ENCODE measurements at places on chromosomes 6 and 20. TPM values are rescaled to one million over a fixed set of nuclear protein-coding genes. Genes with fewer than 3 reads are reported as not detected.

DNA sequence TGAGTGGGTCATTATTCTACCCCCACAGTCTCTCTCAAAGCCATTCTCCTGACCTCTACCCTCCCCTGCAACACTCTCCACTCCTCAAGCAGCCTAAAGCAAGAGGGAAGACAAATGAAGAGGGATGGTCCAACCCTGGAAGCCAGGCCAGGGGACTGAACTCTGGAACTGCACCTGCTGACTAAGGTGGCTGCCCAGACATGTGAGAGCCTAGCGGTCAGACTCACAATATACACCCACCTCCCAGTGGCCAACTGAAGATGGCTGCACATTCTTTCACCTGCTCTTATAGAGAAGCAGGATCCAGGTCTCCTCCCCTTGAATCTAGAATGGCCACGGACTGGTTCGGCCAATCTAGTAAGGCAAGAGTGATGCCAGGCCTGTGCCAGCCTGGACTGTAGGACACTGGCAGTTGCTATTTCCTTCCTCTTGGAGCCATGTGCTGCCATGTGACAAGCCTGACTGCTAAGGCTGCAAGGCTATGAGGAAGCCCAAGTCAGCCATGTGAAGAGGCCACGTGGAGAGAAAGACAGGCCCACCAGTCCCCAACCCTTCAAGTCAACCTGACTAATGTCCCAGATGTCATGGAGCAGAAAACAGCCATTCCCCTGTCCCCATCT is 31.8 kb downstream of the ACSS1 start:
- H3K36me3 ChIP-seq, result peaks cover 23% of the 10 kb centered on the region
- peak; percentile 10 for DNase-seq
- H3K4me3 ChIP-seq, result no peak overlapping the region

- H3K4me1 ChIP-seq, result peaks cover 17% of the 10 kb centered on the region
- no peak overlapping the region for H3K4me3 ChIP-seq
- H3K27ac ChIP-seq, result peak overlapping the region; percentile 66
- peak; percentile 87 for DNase-seq
These were observed 6.6 kb upstream of the SOX18 start for GRCh38 chr20:64055893-64056638.

DNA sequence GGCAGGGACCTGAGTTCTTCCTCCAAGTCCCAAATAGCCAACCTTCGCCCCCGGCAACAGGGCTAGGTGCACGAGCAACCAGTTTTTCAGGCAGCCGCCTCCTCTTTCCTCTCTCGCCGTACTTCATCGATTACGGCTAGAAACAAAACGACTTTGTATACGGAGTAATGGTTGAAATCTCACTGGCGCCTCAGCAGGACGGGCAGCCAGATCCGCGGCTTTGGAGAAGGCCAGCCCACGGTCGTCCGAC is 333 bp upstream of the SMIM13 start:
- no peak for DNase-seq
- no peaks in the 10 kb centered on the region for H3K36me3 ChIP-seq
- peak overlapping the region; percentile 91 for H3K4me3 ChIP-seq
- H3K4me1 ChIP-seq, result peaks cover 7% of the 10 kb centered on the region
- H3K27me3 ChIP-seq, result no peaks in the 10 kb centered on the region
- peak overlapping the region; percentile 98 for H3K27ac ChIP-seq

GRCh38 chr6:55643861-55644260 is 64.9 kb upstream of the HMGCLL1 start:
- no peaks in the 10 kb centered on the region for H3K36me3 ChIP-seq
- H3K4me1 ChIP-seq, result no peaks in the 10 kb centered on the region
- no peaks in the 10 kb centered on the region for H3K27me3 ChIP-seq
- DNase-seq, result no peak
- no peak overlapping the region for H3K27ac ChIP-seq
- no peak overlapping the region for H3K4me3 ChIP-seq

GRCh38 chr6:107715550-107716321 is 108.4 kb downstream of the SCML4 start:
- H3K36me3 ChIP-seq, result no peaks in the 10 kb centered on the region
- H3K27ac ChIP-seq, result no peak overlapping the region
- H3K4me1 ChIP-seq, result no peaks in the 10 kb centered on the region
- no peak for DNase-seq
- no peaks in the 10 kb centered on the region for H3K27me3 ChIP-seq

- no peak overlapping the region for H3K4me3 ChIP-seq
- no peak overlapping the region for H3K27ac ChIP-seq
- no peaks in the 10 kb centered on the region for H3K4me1 ChIP-seq
- DNase-seq, result no peak
- no peaks in the 10 kb centered on the region for H3K36me3 ChIP-seq
These were observed 148.3 kb upstream of the RIN2 start for GRCh38 chr20:19609642-19610223.

GRCh38 chr6:137339929-137340559 is 120.9 kb upstream of the IFNGR1 start:
- H3K27ac ChIP-seq, result no peak overlapping the region
- no peaks in the 10 kb centered on the region for H3K27me3 ChIP-seq
- DNase-seq, result peak; percentile 16
- no peak overlapping the region for H3K4me3 ChIP-seq
- no peaks in the 10 kb centered on the region for H3K4me1 ChIP-seq

The EXOC2 gene
- 33.0 TPM for total RNA-seq

The SYCP2 gene
- 1.9 TPM for total RNA-seq

The GINM1 gene
- 35.8 TPM for total RNA-seq

The CCDC170 gene
- 21.3 TPM for total RNA-seq

Measured in lung (tissue), 17 donors.